ENCODE measurements at places on chromosomes 12 and 14.

- DNase-seq: no peak
These were observed 225.2 kb downstream of the CCER1 start for GRCh38 chr12:90729736-90730135.

- DNase-seq: no peak
These were observed 660.4 kb downstream of the VRK1 start for GRCh38 chr14:97457575-97458085.

DNA sequence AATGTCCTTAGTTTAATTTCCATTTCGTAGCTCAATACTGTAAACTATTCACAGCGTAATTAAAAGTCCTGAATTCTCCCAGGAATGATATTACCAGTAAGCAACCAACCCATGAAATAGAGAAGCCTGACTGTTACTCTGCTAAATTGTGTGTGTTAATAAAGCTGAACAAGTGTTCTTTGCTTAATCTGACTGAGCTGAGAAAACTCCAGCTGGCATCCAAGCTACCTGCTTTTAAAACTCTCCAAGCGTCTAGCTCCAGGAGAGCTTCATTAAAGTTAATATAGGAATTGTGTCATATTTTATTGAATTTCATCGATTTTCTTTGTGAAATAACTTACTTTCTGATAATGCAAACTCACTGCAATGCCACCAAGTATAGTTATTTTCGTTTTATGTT lies 524.4 kb downstream of the SLC16A7 start:
- DNase-seq: no peak

GRCh38 chr12:30002677-30003076 lies 218.9 kb upstream of the TMTC1 start:
- no peak for DNase-seq

GRCh38 chr12:60209933-60210332 lies 614.1 kb downstream of the SLC16A7 start:
- no peak for DNase-seq

DNA sequence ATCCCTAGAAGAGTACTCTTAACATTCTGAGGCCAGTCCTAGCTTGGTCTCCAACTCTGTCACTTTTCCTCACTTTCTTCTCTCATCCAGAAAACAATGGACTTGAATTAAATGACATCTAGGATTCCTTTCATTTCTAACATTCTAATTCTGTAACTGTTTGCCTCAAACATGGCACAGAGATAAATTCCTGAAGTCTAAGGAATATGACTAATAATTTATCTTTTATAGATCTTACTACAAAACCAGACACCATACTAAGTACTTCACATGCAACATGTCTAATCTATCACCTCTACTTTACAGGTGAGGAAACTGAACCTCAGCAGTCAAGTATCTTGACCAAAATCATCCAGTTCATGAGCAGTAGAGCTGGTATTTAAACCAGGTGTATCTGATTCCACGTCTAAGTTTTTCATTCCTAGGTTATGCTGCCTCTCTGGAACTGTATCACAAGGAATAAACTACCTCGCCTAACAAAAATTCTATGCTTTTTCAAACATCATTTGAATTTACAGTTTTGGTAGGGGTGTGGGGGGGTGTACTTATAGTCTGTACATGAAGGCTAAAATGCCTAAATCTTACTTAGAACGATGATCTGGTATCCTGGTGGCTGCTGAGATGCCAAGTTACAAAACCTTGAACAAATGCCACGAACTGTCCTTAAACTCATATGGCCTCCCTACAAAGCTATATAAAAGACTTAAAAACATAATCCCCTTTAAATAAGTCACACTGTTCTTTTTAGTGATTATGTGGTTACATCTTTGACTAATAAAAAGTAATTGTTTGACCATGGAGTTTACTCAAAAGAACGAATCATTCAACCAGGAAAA lies 41.6 kb downstream of the ATXN2 start:
- DNase-seq: no peak

DNA sequence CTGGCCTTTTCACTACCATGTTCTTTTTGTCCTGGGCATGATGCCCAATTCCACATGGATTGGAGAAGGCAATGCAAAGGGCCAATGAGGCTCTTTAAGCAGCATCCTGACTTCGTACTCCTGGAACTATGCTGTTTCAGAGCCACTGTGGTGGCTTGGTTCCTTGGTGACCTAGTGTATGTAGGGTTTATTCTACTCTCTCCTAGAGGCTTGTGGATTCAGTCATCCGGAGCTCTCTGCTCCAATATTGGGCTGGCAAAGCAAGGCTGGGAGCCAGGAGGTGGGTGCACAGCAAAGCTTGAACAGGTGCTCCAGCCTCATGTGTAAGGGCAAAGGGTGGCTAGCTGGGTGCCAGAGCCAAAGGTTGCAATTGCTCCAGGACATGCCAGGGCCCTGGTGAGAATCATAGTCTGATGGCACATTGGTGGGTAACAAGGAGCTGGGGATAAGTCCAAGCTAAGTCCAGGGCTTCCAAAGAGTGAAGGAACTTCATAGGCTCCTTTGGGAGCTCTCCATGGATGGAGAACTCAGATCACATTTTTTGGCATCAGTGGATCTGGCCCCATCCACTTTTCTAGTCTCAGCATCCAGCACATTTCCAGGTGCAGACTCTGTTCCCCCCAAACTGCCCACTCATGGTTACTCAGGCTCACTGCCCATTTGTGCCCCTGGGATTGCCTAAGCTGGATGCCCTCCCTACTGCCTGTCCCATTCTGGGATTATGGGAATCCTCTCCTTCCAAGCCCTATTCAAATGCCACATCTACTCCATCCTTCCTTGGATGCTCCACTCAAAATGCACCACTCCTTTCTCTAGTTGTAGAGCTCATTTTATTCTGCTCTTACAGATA lies 253.9 kb downstream of the EMP1 start:
- no peak for DNase-seq

- DNase-seq: no peak
These were observed 100.2 kb downstream of the RIMBP2 start for GRCh38 chr12:130615861-130616345.

- DNase-seq: no peak
These were observed 26.0 kb upstream of the GLIPR1L2 start for GRCh38 chr12:75364919-75365318.

GRCh38 chr12:14200598-14200997 lies 164.9 kb upstream of the ATF7IP start:
- DNase-seq: no peak

DNA sequence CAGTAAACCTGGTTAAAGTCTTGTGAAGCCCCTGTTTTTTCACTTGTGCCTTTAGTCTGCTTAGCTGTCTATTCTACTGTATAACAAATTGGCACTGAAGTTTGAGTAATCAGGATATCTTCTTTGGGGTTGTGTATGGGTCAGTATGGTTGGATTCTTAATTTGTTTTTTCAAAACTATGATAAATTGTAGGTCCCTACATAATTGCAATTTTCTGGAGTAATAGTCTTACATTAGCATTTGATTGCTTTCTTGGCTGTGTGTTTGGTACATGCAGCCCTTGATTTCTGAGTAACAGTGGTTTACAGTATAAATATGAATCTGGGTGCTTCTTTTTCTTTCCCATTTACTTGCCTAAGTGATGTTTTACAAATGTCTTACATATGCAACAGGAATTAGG lies 186.6 kb downstream of the TMTC2 start:
- no peak for DNase-seq

- no peak for DNase-seq
These were observed 526.6 kb upstream of the SEL1L start for GRCh38 chr14:82060219-82060618.

GRCh38 chr14:71550367-71550766 lies 381.9 kb upstream of the RGS6 start:
- no peak for DNase-seq

GRCh38 chr12:63753743-63754142 lies 26.0 kb upstream of the RXYLT1 start:
- no peak for DNase-seq

GRCh38 chr12:67650388-67651131 lies 2.0 kb downstream of the DYRK2 start:
- DNase-seq: no peak

DNA sequence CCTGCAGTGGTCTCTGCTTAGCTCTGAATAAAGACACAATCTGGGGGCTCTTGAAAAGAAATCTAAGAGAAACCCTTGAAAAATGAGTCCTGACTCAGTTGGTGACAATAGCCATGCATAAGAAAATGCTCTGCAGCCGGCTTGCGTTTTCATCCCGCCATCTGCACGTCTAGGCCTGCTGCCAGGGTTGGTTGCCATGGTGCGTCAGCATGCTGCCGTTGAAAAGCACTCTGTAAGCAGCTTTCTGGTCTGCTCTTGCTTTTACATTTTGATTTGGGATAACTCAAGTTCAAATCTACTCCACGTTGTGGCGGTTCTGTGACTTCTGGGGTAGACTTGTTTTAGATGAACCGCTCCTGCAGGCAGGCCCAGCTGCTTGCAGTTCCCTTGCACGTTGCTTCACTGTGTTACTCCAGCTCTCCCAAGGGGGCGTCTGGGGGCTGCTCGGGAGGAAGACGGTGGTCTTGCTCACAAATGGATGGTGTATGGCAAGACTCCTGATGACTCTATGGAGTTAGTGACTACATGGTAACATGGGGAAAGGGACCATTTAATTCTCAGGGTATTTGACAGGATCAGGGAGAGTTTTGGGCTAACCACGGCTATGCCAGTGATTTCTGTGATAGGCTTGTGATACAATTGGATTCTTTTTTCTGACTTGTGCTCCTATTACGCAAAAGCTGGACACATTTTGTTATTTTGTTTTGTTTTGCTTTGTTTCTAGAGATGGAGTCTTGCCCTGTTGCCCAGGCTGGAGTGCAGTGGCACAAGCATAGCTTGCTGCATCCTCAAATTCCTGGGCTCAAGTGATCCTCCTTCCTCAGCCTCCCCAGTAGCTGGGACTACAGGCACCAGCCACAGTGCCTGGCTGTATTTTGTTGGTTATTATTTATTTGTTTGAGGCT lies 15.8 kb downstream of the WNT5B start:
- no peak for DNase-seq

DNA sequence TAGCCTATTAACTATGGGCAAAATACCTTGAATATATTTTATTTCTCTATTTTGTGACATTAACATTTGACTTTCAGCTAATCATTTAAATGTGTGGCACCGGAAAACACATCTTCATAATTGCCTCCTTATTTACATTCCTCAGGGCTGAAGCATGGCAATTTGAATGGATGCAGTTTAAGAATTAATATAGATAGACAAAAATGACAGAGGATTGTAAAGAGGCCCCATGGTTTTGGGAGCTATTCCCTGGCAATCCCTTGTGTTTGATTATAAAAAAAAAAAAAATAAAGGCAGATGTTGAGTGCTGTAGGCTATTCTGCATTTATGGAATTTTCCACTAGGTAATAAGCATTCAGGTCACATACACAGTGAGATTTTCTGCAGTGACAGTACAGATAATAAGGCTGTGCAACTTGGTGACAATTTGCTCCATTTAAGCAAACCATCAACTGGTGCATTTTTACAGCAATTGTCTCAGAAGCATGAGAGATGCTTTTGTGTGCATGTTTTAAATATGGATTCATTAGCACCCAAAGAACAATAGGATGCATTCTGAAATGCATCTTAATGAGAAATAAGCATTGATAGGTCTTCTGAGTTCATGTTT lies 123.2 kb upstream of the SLC38A4 start:
- no peak for DNase-seq

DNA sequence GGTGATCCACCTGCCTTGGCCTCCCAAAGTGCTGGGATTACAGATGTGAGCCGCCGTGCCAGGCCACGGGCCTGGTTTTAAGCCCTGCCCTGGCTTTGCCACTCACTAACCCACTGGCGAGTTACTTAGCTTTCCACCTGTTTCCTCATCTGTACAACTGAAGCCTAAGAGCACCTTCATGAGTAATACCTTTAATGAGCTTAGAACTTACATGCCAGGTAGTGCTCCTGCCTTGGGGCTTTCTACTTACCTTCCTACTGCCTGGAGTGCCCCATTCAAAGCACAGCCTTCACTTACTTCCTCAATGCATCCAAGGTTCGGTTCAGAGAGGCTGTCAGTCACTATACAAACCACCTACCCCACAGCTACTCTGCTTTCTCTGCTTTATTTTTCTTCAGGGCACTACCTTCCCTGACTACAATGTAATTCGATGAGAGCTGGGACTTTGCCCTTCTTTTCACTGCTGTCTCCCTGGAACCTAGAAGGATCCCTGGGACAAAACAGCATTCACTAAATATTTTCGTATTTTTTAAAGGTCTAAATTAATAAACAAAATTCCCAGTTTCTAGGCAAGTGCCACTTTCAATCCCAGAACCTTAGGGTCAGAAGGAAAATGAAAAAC lies 13.8 kb downstream of the ZCCHC8 start:
- DNase-seq: no peak

- DNase-seq: no peak
These were observed 163.4 kb downstream of the GARIN6 start for GRCh38 chr12:99810718-99811593.
